ENCODE measurements at places on chromosomes 11 and 22. TPM values are rescaled to one million over a fixed set of nuclear protein-coding genes. Genes with fewer than 3 reads are reported as not detected.

The APOA1 gene
- 0.23 TPM for total RNA-seq

The CREB3L1 gene
- total RNA-seq, result 5.8 TPM

The KDELR3 gene
- total RNA-seq, result 19.0 TPM

The DENND6B gene
- 2.8 TPM for total RNA-seq
